ENCODE measurements at places on chromosomes 12 and 14.

- no peak for DNase-seq
Measured at GRCh38 chr14:70330596-70330995, 28.9 kb downstream of the COX16 start.

GRCh38 chr12:75721796-75722195 lies 210.4 kb upstream of the KRR1 start:
- no peak for DNase-seq

DNA sequence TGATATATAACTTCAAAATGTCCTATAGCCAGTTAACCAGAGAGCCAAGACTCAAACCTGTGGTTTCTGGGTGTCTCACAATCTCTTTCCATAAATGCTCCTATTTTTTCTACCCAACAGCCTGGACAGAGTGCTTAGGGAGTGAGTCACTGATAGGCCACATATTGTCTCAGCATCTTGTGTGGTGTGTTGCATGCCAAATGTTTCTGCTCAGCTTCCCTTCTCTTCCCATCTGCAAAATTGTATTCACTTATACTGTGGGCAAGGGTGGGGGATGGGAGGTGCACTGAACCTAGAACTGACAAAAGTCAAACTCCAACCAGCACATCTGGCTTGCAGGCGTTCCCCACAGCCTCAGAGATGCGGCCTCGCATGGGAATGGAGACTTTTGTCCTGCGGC lies 123.3 kb downstream of the KCNA5 start:
- DNase-seq = no peak

- DNase-seq = no peak
Measured at GRCh38 chr12:41743835-41744234, 400.8 kb downstream of the GXYLT1 start.

DNA sequence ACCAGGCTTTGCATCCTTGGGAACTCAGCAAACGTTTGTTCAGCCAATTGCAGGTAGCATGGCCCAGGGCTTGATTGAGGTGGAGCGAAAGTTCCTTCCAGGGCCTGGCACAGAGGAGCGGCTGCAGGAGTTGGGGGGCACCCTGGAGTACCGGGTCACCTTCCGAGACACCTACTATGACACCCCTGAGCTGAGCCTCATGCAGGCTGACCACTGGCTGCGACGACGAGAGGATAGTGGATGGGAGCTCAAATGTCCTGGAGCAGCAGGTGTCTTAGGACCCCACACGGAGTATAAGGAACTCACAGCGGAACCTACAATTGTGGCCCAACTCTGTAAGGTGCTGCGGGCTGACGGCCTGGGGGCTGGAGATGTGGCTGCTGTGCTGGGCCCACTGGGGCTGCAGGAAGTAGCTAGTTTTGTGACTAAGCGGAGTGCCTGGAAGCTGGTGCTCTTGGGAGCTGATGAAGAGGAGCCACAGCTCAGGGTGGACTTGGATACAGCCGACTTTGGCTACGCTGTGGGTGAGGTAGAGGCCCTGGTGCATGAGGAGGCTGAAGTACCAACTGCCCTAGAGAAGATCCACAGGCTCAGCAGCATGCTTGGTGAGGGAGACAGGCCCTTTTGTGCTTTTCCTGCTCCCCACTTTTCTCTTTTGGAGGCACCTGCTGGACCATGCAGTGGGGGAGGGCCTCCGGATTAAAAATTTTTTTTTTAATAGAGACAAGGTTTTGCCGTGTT lies 799 bp downstream of the THTPA start:
- peak; percentile 8 for DNase-seq

- no peak for DNase-seq
Measured at GRCh38 chr12:20507711-20508110, 139.4 kb downstream of the PDE3A start.

DNA sequence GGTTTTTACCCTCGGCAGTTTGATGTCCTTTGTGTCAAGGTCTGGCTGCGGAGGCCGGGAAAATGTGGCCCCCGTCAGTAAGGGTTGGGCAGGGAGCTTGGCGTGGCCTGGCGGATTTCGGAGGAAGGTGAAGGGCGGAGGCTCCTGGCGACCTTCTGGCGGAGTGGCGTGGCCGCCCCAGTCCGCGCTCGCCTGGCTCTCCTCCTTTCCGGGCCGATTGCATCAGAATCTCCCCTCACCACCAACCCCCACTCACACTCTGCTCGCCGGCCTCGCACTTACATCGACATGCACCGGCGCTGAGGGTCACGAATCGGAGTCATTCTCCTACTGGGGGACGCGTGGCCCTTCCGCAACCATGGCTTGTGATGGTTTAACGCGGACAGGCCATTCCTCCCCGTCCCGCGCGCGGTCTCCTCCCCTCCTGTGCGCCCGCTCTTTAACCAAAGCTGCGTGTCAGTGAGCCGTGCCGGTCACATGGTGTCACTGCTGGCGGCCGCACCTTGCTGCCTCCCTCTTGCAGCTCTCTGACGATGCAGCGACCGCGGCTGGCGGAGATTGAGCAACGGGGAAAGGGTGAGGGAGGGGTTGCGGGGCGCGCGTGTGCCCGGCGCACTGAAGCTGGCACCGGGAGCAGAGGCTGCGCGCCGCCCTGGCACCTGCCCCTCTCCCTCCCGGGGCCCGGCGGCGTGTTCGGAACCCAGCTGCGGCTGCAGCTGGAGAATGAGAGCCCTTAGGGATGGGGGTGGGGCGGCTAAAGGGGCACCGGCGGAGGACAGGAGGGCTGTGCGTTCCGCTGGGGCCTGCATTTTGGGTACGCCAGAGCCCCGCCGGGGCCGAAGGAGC lies at the start of gene SLC38A1:
Gene SLC38A1, minus strand, starts transcription at position 461 of the 846 bp plus-strand sequence. CDS start 29,243 bp downstream, outside the sequence.
- peak; percentile 87 for DNase-seq
